Activated T-helper 2 cell treated with anti-CD3 and anti-CD28 coated beads, Interferon-gamma antibody, Interleukin-2, Interleukin-4, amounts not matched to agents 10 μg/mL and 5 μg/mL and 100 μg/mL, durations not matched to agents 14 hours and 24 hours and 36 hours (primary cell): ENCODE measurements at places on chromosomes 2 and 18.
A peak's percentile ranks its signal among the peaks of the same experiment; 100 is the strongest.

GRCh38 chr2:151334082-151334815 lies 23.1 kb upstream of the TNFAIP6 start:
- no peak for DNase-seq

- DNase-seq = no peak
These were observed 5.4 kb upstream of the CDCA7 start for GRCh38 chr2:173349287-173349686.

DNA sequence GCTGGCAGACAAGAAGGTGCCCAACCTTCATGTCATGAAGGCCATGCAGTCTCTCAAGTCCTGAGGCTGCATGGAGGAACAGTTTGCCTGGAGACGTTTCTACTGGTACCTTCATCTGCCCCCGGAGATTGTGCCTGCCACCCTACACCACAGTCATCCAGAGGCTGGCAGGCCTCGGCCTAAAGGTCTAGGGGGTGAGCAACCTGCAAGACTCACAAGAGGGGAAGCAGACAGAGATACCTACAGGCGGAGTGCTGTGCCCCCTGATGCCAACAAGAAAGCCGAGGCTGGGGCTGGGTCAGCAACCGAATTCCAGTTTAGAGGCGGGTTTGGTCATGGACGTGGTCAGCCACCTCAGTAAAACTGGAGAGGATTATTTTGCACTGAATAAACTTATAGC lies 12.0 kb upstream of the SERTAD2 start:
- DNase-seq = no peak

DNA sequence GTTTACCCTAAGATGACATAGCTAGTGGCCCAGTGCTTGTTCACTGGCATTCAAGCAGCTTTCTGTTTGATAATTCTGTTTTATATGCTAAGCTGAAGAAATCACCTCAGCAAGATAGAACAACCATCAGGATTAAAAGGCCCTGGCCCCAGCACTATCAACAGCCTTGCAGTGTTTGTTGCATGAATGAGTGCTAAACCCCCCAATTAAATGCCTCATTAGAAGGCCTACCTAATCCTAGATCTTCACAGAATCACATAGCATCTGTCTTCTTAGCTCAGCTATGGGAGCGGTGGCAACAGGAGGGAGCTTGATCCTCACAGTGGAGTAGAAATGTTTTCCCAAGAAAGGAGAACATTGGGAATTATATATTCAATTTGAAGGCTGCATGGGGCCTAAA lies 194.1 kb upstream of the HNMT start:
- DNase-seq = no peak

DNA sequence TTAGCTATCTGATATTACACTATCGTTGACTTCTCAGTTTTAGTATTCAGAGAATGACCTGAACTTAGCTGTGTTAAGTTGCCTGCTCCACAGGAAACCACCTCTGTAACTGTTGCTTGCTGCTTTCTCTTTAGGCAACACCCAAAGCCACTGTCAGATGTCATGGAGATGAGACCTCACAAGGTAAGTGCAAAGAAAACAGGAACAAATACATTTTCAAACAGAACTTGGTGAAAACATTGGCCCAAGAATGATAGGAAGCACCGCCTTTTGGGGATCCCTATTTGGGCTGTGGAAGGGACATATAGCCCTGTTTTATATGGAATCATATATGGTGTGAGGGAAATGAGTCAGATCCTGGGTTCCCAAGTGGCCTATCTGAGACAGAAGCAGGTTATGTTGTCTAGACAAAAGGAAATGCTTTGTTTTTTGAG lies 143.4 kb downstream of the UBE2E3 start:
- DNase-seq = peak; percentile 74

DNA sequence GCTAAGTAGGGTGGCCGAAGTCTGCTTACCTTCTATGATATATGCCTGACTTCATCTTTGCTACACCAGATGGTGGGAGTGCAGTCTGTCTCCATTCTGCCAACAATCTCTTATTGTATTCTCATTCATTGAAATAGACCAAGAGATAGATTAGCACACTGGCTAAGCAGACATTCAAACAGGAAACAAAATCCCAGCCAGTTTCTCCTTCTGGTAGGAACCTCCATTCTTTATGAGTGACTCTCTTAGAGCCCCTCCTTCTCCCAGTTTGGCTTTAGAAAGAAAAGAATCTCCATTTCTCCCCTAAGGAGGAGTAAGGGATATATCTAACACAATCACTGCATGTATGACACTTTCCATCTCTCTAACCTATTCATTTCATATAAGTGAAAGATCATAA lies 118.9 kb upstream of the COL5A2 start:
- no peak for DNase-seq

GRCh38 chr2:202444000-202444399 lies 67.9 kb downstream of the BMPR2 start:
- DNase-seq = no peak

GRCh38 chr2:109720380-109721106 lies 73.6 kb upstream of the RGPD5 start:
- no peak for DNase-seq

DNA sequence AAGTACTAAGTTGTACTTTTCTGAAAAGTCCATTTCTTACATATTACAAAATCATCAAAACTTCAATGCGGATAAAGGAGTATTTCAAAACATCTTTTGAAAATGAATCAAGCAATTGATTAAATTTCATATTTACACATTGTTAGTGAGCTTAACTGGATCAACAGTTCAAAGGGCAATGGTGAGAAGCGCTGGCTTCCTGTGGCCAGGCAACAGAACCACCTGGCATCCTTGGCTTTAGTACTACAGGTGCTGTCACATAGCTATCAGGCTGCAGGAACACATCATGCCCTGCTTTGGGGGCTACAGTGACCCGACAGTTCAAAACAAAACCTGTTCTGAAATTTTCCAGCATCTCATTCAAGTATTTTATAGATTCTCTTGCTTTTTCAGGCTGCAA lies 59.2 kb downstream of the SMAD2 start:
- no peak for DNase-seq

DNA sequence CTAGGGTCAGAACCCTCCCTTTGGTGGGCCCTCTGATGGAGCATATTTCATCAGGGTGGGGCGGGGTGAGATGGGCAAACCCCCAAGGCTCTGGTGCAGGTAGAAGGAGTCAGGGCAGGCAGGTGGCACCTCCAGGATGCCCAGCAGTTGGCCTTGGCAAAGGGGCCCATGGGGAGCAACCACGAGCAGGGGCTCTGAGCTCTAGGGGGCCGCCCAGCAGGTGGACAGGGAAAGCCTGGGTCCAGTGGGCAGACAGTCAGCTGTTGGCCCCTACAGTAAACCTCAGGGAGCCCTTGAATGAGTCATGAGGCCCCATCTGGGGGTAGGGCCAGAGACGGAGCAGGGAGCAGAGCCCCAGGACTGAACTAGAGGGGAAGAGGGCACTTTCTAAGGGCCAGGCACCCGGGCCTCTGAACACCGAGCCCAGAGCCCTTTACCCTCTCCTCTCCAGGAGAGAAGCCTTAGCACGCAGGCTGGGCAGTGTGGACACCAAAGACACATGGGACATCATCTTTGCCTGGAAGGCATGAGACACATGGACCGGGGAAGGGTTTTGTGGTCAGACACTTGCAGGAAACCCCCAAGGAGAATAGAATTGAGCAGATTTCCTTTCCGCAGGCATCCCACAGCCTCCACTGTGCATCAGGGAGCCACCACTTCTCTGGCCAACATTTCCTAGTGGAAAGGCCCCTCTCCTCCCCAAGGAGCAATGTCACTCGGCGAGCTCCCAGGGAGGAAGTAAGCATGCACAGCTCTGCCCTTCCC lies 257.3 kb downstream of the GLI2 start:
- DNase-seq = no peak

- no peak for DNase-seq
These were observed 46.5 kb downstream of the EFEMP1 start for GRCh38 chr2:55877087-55877436.

DNA sequence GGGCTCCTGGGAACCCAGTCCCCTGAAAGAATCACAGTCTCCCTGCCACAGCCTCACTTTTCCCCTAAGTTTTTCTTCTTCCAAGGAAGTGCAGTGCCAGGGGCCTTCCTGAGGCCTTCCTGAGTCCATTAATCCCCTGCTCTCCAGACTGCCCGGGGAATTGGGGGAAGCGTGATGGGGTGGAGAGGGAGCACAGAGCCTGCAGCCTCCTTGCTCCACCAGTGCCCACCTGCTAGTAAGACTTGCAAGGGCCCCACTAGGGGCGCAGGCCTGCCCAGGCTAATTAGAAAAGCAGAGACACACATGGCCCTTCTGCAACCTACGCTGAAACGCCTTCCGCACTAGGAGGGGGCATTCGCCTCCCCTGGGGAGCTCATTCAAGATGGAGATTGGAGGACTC lies 110.6 kb downstream of the MRO start:
- no peak for DNase-seq
